ENCODE measurements at places on chromosomes 7 and 10. TPM values are rescaled to one million over a fixed set of nuclear protein-coding genes. Genes with fewer than 3 reads are reported as not detected.

GRCh38 chr10:3226960-3227744, 54.6 kb upstream of the PITRM1 start:
- H3K4me3 ChIP-seq = peak overlapping the region; percentile 55
- no peak for DNase-seq
- no peaks in the 10 kb centered on the region for H3K27me3 ChIP-seq
- H3K36me3 ChIP-seq = no peaks in the 10 kb centered on the region
- H3K4me1 ChIP-seq = no peaks in the 10 kb centered on the region

DKK1 gene
- 170 TPM for total RNA-seq

- H3K4me3 ChIP-seq = peak overlapping the region; percentile 3
- H3K36me3 ChIP-seq = no peaks in the 10 kb centered on the region
- H3K27me3 ChIP-seq = no peaks in the 10 kb centered on the region
- DNase-seq = no peak
- peak overlapping the region; percentile 73 for H3K27ac ChIP-seq
Measured at GRCh38 chr10:31947144-31947926, 18.7 kb upstream of the ARHGAP12 start.

BAMBI gene
- 17.0 TPM for total RNA-seq

- no peak for DNase-seq
- H3K36me3 ChIP-seq = peaks cover 36% of the 10 kb centered on the region
- H3K4me3 ChIP-seq = no peak overlapping the region
- no peak overlapping the region for H3K27ac ChIP-seq
Measured at GRCh38 chr10:348456-348855, 213.2 kb downstream of the ZMYND11 start.

PLPP4 gene
- 3.0 TPM for total RNA-seq

- no peak overlapping the region for H3K27ac ChIP-seq
- H3K4me3 ChIP-seq = no peak overlapping the region
- H3K4me1 ChIP-seq = no peaks in the 10 kb centered on the region
- H3K27me3 ChIP-seq = peaks cover 8% of the 10 kb centered on the region
- DNase-seq = no peak
- H3K36me3 ChIP-seq = no peaks in the 10 kb centered on the region
Measured at GRCh38 chr7:113004726-113005454, 81.7 kb downstream of the GPR85 start.

DNA sequence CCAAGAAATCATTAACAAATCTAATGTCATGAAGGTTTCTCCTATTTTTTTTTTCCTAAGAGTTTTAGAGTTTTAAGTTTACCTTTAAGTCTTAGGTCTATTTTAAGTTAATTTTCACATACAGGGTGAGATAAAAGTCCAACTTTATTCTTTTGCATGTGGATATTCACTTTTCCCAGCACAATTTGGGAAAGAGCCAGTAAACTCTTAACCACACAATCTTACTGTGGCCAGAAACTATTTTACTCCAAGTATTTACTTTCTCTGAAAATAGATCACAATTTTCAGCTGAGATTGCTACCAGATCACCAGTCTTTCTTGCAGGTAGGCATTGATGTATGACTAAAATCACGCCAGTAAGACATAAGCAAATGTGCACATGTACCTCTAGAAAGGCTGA, 728.5 kb downstream of the TNS3 start:
- no peak for DNase-seq
- no peaks in the 10 kb centered on the region for H3K36me3 ChIP-seq
- no peak overlapping the region for H3K4me3 ChIP-seq
- peaks cover 30% of the 10 kb centered on the region for H3K4me1 ChIP-seq

- peak overlapping the region; percentile 36 for H3K27ac ChIP-seq
- no peak for DNase-seq
- H3K27me3 ChIP-seq = no peaks in the 10 kb centered on the region
- peaks cover 28% of the 10 kb centered on the region for H3K4me1 ChIP-seq
- no peaks in the 10 kb centered on the region for H3K36me3 ChIP-seq
Measured at GRCh38 chr10:649798-650440, 39.5 kb downstream of the DIP2C start.

- peaks cover 13% of the 10 kb centered on the region for H3K4me1 ChIP-seq
- H3K27ac ChIP-seq = no peak overlapping the region
- no peak for DNase-seq
- H3K27me3 ChIP-seq = no peaks in the 10 kb centered on the region
Measured at GRCh38 chr10:16799621-16800020, 17.6 kb downstream of the RSU1 start.

- no peak overlapping the region for H3K4me3 ChIP-seq
- no peaks in the 10 kb centered on the region for H3K27me3 ChIP-seq
- H3K27ac ChIP-seq = no peak overlapping the region
- DNase-seq = no peak
- no peaks in the 10 kb centered on the region for H3K36me3 ChIP-seq
Measured at GRCh38 chr7:94382132-94382531, 12.6 kb upstream of the COL1A2 start.

GRCh38 chr7:56091591-56091990, 1.2 kb downstream of the PHKG1 start:
- peaks cover 22% of the 10 kb centered on the region for H3K4me1 ChIP-seq
- no peak overlapping the region for H3K4me3 ChIP-seq
- DNase-seq = no peak
- no peak overlapping the region for H3K27ac ChIP-seq

DNA sequence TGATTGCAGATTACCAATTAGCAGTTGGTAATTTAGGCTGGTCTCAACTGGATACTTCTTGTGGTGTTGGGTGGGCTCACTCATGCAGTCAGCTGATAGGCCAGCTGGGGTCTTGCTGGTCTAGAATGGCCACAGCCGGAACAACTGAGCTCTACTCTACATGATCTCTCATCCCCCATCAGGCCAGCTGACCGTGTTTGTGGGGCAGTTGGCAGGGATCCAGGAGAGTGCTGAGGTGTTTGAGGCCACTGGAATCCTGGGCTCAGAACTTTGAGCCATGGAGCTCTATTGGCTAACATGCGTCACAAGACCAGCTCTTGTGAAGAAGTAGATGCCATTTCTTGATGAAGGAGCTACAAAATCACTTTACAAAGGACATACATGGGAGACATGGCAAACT, 242.4 kb downstream of the GFRA1 start:
- no peaks in the 10 kb centered on the region for H3K27me3 ChIP-seq
- H3K4me1 ChIP-seq = no peaks in the 10 kb centered on the region
- no peak overlapping the region for H3K27ac ChIP-seq
- peaks cover 7% of the 10 kb centered on the region for H3K36me3 ChIP-seq
- no peak overlapping the region for H3K4me3 ChIP-seq

WNT8B gene
- total RNA-seq = not detected

CRYGN gene
- not detected for total RNA-seq

- H3K27ac ChIP-seq = peak overlapping the region; percentile 84
- peaks cover 26% of the 10 kb centered on the region for H3K4me1 ChIP-seq
- H3K36me3 ChIP-seq = no peaks in the 10 kb centered on the region
- no peak for DNase-seq
Measured at GRCh38 chr7:110534241-110534931, 556.5 kb upstream of the LRRN3 start.

- H3K4me1 ChIP-seq = peaks cover 19% of the 10 kb centered on the region
- H3K27me3 ChIP-seq = no peaks in the 10 kb centered on the region
- DNase-seq = no peak
- no peak overlapping the region for H3K4me3 ChIP-seq
Measured at GRCh38 chr10:27644307-27644939, 101.2 kb downstream of the MKX start.

RNF148 gene
- not detected for total RNA-seq

DNA sequence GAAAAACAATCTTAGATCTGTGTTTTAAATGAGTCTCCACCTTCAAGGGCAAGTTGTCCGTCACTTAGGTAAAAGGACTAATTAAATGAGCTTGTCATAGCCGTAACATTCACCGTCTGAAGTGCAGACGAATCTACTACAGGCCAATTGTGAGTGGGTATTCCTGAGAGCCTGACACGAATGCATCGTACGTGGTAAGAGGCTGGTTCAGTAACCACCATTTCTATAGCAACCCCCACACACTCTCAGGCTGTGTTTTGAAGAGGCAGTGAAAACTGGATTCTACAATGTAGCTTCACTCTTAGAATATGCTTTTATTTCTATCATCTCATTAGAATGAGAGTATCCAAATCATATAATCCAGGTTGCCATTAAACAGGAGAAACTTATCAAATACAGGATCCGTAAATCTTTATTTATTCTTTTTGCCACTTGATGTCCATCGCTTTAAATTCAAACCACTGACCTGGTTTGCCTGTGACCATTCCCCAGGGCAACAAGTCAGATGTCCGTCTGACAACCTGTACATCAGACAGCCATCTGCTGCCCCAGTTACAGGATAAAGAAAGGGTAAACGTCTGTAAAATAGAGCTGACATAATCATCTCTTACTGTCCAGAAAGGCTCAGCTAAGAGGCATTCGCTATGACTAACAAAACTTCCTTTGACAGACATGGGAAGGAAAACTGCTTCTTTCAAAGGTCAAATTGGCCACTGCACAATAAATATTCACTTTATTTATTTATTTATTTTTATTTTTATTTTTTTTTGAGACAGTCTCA, 70.3 kb upstream of the NMT2 start:
- H3K36me3 ChIP-seq = no peaks in the 10 kb centered on the region
- no peak overlapping the region for H3K27ac ChIP-seq
- H3K27me3 ChIP-seq = no peaks in the 10 kb centered on the region
- DNase-seq = no peak
- H3K4me1 ChIP-seq = peaks cover 11% of the 10 kb centered on the region
- H3K4me3 ChIP-seq = no peak overlapping the region

DNA sequence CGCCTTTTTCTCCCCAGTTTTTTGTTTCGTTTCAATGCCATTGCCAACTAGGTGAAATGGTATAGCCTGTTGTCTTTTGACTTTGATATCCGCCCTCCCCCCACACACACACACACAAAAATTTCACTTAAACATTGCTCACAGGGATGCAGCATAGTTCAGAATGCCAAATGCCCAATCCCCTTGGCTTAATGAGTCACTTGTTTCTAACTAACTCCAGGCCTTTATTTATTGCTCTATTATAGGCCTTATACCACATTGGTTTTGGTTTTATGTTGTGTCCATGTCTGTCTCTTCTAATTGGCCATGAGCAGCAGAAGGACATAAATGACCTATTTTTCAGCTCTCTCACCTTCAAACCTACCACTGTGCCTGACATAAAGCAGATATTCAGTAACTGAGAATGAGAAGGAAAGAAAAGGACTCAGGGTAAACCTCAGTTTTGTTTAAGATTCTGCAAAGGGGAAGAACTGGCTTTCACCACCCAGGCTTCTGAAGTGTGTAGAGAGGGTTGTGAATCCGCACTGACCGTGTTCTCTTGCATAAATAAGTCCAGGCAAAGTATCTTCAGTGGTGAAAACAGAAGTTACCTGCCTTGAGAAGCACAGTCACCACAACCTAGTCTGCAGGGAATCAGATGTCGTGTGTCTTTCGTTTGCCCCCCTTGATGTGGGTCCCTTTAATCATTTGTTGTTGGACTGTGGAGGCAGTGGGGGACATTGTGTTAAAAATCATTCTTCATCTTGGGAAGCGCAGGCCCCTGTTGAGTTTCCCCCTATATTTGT, 139.8 kb downstream of the CELF2 start:
- no peak for DNase-seq
- peaks cover 3% of the 10 kb centered on the region for H3K36me3 ChIP-seq
- no peaks in the 10 kb centered on the region for H3K27me3 ChIP-seq
- H3K4me1 ChIP-seq = peaks cover 12% of the 10 kb centered on the region
- no peak overlapping the region for H3K4me3 ChIP-seq
- no peak overlapping the region for H3K27ac ChIP-seq

DNA sequence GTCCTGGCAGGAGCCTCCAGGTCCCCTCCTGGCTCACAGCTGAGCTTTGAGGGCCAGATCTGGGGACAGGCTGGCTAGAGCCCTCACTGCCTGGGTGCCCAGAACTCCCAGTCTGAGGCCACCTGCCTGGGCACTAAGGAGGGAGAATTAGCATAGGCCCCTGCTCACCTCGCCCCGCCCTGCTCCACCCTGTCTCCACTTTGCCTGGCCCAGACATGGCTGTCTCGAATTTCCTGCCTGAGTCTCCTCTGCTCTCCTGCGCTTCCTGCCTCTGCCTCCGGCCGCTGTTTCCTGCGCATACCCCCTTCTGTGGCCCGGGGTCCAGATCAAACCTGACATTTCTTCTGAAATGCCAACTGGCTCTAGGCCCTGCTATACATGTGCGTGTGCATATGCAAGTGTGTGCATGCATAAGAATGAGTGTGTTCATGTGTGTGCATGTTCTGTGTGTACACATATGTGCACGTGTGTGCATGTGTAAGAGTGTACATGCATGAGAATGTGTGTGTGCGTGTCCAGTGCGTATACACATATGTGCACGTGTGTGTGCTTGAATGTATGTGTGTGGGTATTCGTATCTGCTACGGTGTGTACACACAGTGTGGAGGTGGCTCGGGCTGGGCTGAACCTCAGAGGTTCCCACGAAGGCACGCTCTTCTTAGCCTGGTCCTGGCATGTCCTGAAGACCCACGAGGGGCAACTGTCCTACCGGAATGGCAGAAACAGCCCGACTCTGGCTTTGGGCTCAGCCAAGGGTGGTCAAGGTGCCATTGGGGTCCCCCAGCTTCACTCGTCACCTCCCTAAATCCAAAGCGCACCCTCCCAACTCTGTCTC, 64.9 kb downstream of the MYL10 start:
- peaks cover 5% of the 10 kb centered on the region for H3K36me3 ChIP-seq
- no peak for DNase-seq
- no peak overlapping the region for H3K27ac ChIP-seq
- H3K4me3 ChIP-seq = no peak overlapping the region
- peaks cover 9% of the 10 kb centered on the region for H3K27me3 ChIP-seq

MACC1 gene
- not detected for total RNA-seq

Data from chondrocyte (in vitro differentiated cells).